T-helper 17 cell (primary cell): ENCODE measurements at places on chromosomes 3 and 15. TPM values are rescaled to one million over a fixed set of nuclear protein-coding genes. Genes with fewer than 3 reads are reported as not detected.

Gene LMCD1
- total RNA-seq, result 0.89 TPM

Gene CCDC39
- not detected for total RNA-seq

Gene CILP
- total RNA-seq, result 0.26 TPM

Gene RTP3
- not detected for total RNA-seq

Gene CLDN18
- total RNA-seq, result not detected

Gene ASB14
- total RNA-seq, result not detected

Gene SLC27A2
- 0.30 TPM for total RNA-seq

Gene NANOGP8
- total RNA-seq, result not detected
